ENCODE measurements at places on chromosomes 11 and 22.

- no peak for DNase-seq
Measured at GRCh38 chr11:12229450-12230229, 119.2 kb downstream of the MICAL2 start.

- no peak for DNase-seq
Measured at GRCh38 chr11:32435152-32435480, 223 bp downstream of the WT1 start.

GRCh38 chr11:7032692-7033091 is 12.4 kb downstream of the NLRP14 start:
- no peak for DNase-seq

DNA sequence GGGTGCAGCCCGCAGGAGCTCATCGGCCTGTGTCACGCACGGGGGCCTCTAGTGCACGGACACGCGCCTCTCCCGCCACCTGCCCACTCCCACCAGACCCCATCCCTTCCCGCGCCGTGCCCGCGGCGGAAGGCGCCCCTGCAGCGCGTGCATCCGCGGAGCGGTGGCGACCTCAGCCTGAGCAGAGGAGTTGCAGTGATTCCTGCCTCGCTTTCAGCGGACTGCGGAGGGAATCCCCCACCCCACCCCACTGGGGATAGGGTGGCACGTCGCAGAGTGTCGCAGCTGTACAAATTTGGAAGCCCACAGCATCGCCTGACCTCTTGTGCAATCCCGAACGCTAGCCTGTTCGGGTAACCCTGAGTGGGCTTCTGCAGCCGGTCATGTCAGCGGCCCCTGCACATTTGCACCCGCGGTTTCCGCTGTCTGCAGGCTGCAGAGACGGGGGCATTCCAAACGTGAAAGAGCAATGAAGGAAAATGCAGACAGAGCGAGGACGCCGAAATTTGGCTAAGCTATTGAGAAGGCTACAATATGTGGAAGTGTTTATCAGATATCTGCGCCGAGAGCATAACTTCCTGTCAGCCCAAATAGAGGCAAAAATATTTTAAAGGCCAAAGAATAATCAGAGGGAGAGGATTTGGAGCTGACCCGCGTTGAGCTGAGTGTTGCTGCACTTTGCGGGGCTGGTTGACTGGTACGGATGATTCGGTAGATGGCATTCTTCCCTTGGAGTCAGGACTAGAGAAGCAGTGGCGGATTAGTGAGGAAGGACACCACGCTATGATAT is 617 bp upstream of the ARHGAP20 start:
- DNase-seq, result no peak

GRCh38 chr11:69480547-69481392 is 693 bp upstream of the LINC01488 start:
- no peak for DNase-seq

- no peak for DNase-seq
Measured at GRCh38 chr11:126409620-126409985, 54.1 kb downstream of the ST3GAL4 start.

- DNase-seq, result no peak
Measured at GRCh38 chr11:68379206-68379605, 66.8 kb downstream of the LRP5 start.

- DNase-seq, result no peak
Measured at GRCh38 chr11:111309215-111309915, 11.0 kb downstream of the POU2AF3 start.

GRCh38 chr11:75100314-75100713 is 3.6 kb upstream of the OR2AT4 start:
- peak; percentile 21 for DNase-seq

- no peak for DNase-seq
Measured at GRCh38 chr22:46262449-46263215, 511 bp downstream of the PKDREJ start.

DNA sequence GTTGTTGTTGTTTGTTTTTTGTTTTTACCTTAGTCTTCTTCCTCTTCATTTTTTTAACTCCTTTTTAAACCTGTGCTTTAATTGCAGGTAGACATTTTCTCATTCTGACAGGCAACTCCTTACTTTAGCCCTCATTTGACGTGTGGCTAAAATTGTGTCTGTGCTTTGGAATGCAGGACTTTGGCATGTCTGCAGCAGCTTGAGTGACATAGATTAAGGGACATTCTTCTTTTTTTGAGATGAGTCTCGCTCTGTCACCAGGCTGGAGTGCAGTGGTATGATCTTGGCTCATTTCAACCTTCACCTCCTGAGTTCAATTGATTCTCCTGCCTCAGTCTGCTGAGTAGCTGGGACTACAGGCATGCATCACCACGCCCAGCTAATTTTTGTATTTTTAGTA is 100.8 kb downstream of the FAT3 start:
- DNase-seq, result no peak

- DNase-seq, result no peak
Measured at GRCh38 chr22:38292694-38293093, 19.9 kb upstream of the TMEM184B start.

- DNase-seq, result no peak
Measured at GRCh38 chr11:119560291-119560690, 137.3 kb upstream of the THY1 start.

- DNase-seq, result no peak
Measured at GRCh38 chr11:115676206-115676605, 172.0 kb upstream of the CADM1 start.

DNA sequence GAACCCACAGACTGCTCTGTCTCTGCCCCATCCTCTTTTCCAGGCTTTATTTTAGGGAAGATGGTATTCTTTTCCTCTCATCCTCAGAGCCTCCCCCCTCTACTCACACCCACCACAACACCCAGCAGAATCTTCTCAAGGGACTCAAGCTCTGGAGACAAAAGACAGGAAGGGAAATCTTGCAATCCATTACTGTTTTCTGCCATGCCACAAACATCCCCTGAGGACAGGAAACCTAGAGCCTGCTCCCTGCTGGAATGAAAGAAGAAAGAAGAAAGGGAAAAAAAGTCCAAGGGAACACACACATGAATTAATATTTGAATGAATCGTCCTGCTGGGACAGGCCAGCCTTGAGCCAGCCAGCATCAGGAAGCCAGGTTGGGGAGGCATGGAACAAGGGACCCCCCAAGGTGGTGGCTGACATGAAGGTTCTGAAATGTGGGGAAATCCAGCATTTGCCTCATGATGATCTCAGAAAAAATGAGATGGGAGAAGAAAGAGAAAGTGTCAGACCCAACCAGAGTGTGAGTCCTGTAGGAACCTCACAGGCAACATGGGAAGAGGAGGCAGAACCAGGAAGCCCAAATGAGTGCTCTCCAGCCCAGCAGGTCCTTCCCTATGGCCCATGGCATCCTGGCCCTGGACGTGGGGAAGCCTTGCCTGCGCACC is 34.0 kb downstream of the SLCO2B1 start:
- DNase-seq, result no peak

GRCh38 chr22:19962246-19962908 is 20.8 kb upstream of the TXNRD2 start:
- DNase-seq, result no peak

DNA sequence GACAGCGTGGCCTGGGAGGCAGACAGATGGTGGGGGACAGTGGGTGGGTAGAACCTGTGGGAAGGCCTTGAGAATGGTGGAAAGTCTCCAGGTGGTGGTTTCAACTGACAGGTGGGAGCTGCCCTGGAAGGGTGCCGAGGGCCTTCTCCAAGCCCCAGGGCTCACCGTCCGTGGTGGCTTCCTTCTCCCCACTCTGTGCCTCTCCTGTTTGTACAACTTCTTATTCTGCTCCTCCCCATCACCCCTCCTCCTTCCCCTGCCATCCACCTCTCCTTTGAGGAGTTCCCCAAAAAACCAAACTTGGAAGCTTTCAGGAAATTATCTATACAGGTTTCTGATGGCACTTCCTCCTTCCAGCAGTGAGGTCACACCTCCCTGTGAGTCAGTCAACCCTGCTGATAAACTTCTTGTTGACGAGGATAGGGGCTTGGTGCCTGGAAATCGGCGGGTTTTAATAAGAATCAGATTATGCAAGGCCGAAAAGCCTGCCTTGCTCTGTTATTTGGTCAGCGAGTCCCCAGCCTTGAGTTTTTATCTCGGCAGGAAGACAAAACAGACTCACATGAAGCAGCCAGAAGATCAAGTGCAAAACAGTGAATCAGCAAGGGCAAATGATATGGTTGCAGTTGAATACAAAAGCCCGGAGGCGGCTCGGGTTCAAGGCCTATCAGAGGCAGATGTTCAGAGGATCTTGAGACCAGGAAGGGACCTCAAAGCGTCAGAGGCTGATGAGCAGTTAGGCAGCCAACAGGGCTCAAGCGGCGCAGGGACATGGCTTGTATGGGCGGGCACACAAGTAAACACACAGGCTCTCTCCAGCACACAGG is 9.5 kb upstream of the ST3GAL4 start:
- no peak for DNase-seq

DNA sequence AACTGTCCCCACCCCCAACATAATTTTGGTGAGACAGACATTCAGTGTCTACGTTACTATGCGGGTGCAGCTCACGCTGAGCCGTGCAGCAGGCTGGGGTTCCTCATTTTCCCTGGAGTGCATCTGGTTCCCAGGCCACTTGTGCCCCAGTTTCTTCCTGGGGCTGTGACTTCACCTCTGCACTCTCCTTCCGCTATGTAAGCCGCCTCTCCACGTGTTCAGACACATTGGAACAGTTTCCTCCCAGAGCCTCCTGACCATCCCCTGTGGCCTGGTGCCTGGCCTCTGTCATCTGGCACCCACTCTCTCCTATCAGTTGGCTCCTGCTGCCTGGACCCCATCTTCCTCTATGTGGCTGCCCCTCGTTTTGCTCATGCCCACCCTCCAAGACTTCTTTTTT is 46.2 kb upstream of the A4GALT start:
- no peak for DNase-seq

GRCh38 chr11:81030186-81030585 is 1589.4 kb upstream of the TENM4 start:
- DNase-seq, result no peak

DNA sequence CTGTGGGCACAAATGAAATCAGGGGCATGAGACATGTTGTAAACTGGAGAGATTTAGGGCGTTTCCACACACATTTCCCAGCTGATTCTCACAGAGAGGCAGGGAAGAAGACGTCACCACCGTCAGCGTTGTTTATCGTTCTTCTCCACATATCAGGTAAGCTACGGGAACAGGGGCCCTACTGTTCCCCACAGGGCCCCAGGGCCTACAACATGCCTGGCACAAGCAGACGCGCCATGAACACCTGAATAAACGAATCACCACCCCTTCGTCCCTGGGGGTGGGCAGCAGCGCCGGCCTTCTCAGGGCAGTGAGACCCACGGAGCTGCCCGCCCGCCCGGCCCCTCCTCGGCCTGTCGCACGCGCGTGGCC is 342 bp downstream of the EFCAB6 start:
- DNase-seq, result no peak

DNA sequence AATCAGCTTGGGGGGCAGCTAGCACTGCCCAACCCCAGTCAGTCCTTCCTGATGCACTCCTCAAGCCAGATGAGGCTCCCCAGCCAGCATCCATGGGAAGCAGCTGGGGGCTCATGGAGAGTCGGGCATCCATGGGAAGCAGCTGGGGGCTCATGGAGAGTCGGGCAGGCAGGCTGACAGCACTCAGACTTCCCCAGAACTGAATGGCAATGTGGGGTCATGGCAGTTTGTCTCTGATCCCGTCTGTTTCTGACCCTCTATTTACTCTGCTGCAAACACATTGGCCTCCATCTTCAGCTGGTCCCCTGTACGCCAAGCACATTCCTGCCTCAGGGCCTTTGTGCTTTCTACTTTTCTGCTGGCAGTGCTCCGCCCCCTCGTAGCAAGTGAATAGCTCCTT is 314.8 kb downstream of the NTM start:
- no peak for DNase-seq

DNA sequence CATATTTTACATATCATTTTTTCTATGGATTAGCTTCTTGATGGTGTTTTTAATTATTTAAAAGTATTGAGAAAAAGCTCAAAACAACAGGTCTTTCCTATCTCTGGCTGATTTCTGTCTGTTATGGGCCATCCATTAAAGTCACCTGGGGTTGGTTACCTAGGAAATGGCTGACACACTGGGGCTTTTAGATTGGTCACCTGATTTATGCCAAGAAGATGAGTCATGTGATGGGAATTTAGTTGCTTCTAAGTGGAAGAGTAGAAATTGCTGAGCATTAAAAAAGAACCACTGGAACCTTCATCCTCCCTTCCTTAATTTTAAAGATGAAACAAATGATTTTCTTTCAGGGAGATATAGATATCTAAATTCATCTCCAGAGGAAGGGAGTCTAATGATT is 48.8 kb upstream of the LARGE1 start:
- no peak for DNase-seq

DNA sequence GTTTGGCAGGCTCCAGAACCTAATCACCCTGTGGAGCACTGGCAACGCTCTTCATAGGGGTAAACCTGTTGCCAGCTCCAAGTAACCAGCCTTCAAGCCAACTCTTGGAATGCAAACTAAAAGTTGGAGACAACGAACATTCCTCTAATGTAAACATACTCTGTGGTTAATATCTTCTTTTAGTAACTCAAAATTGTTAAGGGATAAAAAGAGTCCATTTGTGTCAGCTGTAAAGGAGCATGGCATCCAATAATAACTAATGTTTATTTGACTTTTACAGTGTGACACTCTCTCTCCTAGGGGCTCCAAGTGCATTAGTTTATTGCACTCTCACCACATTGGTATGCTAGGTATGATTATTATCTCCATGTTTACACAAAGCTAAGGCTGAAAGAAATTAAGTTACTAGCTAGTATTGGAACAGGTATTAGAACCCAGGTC is 31.0 kb upstream of the AMOTL1 start:
- DNase-seq, result no peak

- DNase-seq, result no peak
Measured at GRCh38 chr22:29617922-29618629, 14.6 kb downstream of the NF2 start.

DNA sequence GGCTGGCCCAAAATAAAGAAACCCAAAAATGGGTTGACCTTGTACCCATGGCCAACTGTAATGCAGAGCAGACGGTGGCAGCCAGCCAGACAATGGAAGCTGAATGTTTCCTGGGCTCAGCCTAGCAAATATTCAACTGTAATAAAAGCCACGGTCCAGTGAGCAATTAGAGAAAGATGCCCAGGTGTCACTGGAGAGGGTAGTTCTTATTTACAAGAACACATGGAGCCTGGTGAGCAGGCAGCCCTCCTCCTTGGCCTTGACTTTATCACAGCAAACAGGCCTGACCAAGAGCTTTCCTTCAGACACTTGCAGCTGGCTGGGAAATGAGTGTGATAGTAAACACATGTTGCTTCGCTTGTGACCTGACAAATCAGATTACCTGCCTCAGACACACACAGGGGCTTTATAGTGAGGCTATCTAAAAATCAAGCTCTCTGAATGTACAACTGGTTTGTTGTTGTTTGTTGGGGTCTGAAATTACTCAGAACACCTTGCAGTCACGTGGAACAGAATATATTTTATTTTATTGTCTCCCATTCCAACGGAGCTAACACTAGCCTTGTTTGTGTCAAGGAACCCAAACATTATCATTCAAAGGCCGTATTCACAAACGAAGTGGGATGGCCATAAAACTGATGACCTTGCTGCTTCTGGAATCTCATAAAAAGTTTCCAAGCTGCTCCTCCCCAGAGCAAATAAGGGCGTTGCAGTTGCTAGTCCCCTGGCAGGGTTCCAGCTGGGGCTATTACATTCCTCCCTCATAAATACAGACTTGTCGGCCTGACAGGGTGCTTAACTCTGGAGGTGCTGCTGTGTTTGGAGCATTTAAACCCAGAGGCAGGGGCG is 161.1 kb downstream of the BBOX1 start:
- no peak for DNase-seq

Data from AG04449 (cell line).